ENCODE measurements at places on chromosomes 4 and X.

DNA sequence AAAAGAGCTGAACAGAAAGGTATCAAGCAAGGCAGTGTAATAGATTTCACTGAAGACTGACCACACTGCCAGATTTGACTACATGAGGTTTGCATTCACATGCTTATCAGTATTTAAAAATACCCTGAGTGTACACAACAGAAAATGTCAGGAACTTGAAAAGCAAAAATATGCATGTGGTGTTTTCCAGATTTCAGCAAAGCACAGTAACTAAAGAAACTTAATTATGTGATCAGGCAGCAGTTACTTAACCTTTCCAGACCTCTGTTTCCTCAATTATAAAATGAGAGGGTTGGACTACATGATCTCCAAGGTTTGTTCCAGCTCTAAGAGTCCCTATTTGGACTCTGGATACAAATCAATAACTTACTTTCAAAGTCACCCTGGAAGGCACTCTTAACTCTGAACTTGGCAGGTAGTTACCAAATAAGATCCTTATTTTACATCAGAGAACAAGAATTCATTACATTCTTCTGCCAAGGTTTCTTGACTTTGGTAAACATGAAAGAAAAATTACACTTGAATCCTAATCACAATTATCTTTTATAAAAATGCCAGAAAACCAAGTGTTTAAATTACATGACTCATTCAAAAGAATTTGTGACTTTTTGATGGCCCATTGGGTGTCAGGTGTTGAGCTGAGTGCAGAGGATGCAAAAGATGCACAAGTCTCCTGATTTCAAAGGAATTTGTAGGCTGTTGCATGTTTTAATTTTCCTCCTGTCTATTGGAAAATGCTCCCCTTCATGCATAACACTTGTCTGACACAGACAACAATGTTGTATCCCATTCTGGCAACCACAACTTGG, 241.6 kb downstream of the MGST2 start:
- no peak for DNase-seq

DNA sequence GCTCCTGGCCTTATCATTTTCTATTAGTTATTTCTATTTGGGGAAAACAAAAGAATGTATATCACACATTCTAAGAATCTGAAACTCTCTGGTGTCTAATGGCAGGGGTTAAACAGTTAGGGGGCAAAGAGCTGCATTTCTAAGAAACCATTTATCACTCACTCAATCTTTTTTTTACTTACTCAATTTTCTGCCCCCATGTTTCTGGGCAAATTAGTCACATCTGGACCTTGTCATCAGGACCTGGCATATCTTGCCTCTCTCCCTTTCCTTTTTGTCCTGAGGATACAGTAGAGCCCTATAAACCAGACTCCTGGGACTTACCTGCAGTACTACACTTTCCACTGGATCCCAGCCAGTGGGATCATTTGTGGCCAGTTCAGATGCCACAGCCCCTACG, 89.1 kb downstream of the ANXA3 start:
- DNase-seq = no peak

DNA sequence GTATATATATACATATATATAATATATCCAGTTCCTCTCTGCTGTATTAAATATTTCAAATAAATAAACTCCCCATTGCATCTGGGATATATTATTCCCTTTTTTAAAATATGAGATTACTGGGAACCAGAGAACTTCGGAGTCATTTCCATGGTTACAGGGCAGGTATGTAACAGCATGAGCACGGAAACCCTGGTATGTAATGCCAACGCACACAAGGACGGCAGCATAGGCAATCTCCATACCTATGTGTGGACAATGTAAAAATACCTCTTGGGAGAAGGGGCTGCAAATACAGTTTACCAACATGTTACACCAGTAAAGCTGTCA, 62.8 kb downstream of the NUDT10 start:
- DNase-seq = no peak

DNA sequence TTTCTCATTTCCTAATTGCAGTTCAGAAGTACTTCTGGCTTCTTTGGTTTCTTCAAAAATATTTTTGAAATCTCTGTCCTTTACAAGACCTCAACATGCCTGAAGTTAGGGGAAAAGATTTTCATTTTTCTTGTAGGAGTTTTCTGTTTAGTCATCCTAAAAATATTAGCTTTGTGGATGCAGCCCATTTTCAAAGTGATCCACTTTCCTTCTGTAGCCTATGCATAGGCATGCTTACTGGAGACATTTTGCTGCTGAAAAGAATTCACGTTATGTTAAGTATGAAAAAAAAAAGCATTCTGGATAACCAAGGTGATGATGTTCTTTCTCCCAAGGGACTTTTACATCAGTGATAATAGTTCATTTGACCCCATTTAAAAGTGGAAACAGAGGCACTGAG, 245.6 kb downstream of the THOC2 start:
- no peak for DNase-seq

GRCh38 chr4:95367824-95368223, 180.9 kb downstream of the UNC5C start:
- no peak for DNase-seq

GRCh38 chrX:149699761-149700160, 12.1 kb upstream of the MAGEA11 start:
- no peak for DNase-seq

DNA sequence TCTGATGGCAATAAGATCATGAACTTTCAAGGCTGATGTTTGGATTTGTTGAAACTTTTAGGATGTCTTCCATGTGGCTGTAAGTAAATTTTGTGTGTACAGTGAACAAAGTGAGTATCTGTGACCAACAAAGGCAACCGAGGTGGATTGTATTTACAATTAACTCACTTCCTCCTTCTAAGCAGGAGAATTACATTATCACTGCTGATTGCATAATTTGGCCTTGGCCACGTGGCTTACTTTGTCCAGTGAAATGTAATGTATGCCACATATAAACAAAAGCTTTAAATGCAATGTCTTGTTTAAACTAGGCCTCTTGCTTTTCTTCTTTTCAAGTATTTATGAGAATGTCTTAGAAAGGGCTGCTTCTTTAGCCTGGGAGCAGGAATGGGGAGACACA, 66.3 kb upstream of the MAD2L1 start:
- DNase-seq = no peak

DNA sequence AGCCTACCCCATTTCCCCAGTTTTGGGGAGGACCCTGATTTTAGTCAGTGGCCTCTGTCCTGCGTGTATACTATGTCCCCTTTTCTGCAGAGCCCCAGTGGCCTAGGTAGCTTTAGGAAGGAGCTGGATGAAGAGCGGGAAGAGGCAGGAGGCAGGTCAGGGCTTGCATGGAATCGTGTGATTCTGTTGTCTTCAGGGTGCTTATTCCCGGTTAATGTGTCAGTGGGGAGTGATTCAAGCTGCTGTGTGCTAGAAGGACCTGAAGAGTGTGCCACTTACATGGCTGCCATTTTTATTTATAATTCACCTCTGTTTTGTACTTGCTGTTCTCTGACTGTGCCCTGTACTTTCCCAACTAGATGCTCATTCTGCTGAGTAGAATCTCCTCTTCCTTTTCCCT, 127.3 kb upstream of the AMOT start:
- DNase-seq = no peak

DNA sequence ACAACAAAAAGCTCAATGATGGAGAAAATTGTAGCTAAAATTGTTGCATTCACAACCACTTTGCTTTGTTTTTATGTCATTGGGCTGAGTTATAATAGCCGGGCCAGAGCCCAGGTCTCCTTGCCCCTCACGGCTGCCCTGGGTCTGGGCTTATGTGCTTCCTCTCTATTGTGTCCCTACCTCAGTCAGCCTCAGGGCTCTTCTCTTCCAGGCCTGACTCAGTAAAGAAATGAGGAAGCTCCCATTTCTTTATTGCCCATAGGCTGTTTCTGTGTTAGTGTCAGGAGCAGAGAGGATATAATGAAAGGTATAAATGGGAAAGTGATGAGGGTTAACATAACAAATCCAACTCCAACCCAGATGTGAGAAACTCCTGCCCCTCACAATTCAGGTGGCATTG, 18.0 kb downstream of the BST1 start:
- no peak for DNase-seq

- no peak for DNase-seq
Observed at GRCh38 chr4:2888886-2889285, 45.2 kb downstream of the ADD1 start.

DNA sequence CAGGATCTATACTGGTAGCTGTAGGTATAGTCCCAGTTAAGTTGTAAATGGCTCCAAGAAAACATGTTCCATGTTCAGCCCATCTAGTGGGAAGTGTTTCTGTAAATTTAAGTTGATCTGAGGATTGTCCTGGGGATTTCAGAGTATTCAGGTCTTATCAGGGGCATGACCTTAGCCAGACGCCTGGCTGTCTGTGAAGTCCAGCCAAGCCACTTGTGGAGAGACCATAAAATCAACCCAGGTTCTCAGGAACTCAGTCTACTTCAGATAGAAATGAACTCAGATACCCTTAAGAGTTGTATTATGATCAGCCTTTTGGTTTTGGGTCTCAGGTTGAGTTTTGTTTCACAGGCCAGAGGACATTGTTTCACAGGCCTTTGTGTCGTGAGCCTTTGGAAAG, 95.9 kb downstream of the EGF start:
- DNase-seq = no peak

GRCh38 chr4:147638365-147638764, 21.2 kb downstream of the TMEM184C start:
- no peak for DNase-seq

DNA sequence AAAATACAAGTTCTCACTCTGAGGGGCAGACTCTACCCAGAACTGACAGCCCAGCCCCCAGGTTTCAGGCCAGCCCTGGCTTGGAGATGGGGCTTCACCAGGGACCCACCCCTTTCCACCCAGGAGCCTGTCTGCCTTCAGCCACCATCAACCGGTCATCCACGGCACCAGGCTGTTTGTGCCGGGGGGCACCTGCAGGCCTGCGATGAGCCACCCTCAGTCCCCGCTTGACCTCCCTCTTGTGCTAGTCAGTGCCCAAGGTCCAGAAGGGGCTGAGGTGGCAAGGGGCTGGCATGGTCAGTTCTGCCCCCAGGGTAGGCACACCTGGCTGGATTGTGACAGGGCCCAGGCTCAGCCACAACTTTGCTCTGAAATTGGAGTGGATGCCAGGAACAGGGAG, 82.1 kb downstream of the ADRA2C start:
- DNase-seq = no peak

DNA sequence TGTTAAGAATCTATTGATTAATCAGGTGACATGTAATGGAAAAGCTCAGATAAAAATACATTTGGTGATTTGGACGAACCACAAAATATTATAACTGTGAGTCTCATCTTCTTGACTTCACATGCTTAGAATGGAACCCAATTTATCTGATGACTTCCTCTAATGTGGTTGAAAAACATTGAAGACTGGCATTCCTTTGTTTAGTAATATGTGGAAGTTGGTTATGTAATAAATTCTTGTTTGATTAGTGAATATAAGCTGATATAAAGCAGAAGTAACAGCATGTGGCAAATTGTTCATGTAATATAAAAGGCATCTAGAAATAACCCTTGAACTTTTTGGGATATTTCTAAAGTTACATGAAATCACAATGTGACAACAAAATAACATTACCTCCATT, 9.7 kb downstream of the GIMD1 start:
- no peak for DNase-seq

GRCh38 chr4:113358784-113359183, 309.3 kb downstream of the ANK2 start:
- DNase-seq = no peak

- no peak for DNase-seq
Observed at GRCh38 chr4:95248720-95249425, 299.9 kb downstream of the UNC5C start.
